Activated CD4-positive, alpha-beta T cell treated with anti-CD3 and anti-CD28 coated beads for 24 hours (primary cell): ENCODE measurements at places on chromosomes 11 and 22.

GRCh38 chr22:27620367-27621154 lies 181.0 kb downstream of the MN1 start:
- no peak for DNase-seq

DNA sequence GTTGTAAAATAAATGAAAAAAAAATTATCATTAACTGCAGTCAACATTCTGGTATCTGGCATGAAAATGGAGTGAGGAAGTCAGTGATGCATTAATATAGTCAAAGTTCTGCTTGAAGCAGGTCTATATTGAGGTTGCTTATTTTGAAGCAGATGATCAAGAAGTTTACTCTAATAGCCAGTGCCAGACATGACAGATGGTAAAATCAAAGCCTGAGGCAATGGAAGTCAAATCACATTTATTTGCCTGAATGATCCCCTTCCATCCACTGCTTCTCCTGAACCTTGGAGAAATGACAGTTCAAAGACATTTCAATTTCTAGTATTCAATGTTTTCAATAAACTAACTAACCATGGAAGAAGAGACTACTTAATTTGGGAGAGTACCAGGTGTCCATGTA lies 430.0 kb downstream of the FAM181B start:
- no peak for DNase-seq

- DNase-seq, result no peak
Measured at GRCh38 chr11:132103021-132103420, 732.6 kb downstream of the NTM start.

DNA sequence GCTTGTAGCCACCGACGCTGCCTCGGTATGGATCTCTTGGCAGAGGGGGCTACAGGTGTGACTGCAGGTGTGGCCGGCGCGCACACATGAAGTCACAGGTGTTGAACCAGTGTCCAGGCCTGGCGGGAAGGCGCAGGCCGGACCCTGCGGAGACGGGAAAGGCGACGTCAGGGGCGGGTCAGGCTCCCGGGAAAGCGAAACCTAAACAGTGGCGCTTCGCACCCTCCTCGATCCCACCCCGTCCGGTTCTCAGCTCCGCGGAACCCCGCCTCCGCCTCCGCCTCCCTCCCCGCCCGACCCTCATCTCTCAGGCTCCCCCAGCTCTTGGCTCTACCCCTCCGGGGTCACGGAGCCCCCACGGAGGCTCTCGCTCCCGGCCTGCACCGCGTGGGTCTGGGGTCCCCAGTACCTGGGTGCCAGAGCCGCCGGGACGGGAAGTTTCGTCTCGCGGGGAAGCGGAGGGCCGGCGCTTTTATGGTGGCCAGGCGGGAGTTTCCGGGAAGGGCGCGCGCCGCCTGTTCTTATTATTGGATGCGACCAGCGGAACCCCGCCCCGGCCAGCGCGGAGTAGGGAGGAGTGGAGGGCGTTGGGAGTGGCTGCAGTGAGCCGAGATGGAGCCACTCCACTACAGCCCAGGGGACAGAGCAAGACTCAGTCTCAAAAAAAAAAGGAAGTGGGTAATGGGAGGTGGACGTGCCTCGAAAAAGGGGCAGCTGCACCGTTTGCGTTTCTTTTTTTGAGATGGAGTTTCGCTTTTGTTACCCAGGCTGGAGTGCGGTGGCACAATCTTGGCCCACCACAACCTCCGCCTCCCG lies at the start of gene IRF7:
Gene IRF7 (minus strand): TSS at position 447 of the 816 bp plus-strand sequence. CDS start 586 bp downstream, outside the sequence.
- DNase-seq, result peak; percentile 70

DNA sequence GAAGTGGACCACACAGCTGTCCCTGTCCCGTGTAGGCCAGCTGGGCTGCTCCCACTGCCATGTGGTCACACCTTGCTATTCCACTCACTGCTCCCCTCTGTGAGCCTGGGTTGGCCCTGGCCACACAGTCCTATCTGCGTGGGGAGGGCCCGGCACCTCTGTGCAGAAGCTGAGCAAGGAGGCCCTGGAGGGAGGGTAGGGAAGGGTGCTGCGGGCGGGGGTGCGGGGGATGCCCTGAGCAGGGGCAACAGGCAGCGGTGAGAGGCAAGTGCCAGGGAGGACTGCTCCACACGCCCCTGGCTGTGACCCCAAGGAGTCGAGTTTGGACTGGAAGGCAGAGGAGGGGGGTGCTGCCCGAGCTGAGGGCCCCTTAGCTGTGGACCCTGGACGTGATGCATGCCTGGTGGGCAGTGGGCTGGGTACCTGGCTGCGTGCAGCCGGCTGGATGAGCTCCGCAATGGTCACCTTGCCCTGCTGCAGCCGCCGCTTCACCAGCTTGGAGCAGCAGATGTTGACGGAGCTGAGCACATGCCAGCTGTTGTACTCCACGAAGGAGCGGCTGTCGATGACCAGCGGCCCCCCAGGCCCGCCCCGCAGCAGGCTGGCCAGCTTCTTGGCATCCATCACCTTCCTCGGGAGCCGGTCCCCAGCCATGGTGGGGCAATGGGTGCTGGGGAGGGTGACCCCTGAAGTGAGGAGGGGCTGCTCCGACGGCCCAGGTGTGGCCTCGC lies 6.7 kb downstream of the DUSP8 start:
- DNase-seq, result no peak

- DNase-seq, result no peak
Measured at GRCh38 chr11:36631774-36632173, 33.7 kb upstream of the RAG2 start.

- no peak for DNase-seq
Measured at GRCh38 chr11:46285594-46286033, 8.2 kb downstream of the CREB3L1 start.

DNA sequence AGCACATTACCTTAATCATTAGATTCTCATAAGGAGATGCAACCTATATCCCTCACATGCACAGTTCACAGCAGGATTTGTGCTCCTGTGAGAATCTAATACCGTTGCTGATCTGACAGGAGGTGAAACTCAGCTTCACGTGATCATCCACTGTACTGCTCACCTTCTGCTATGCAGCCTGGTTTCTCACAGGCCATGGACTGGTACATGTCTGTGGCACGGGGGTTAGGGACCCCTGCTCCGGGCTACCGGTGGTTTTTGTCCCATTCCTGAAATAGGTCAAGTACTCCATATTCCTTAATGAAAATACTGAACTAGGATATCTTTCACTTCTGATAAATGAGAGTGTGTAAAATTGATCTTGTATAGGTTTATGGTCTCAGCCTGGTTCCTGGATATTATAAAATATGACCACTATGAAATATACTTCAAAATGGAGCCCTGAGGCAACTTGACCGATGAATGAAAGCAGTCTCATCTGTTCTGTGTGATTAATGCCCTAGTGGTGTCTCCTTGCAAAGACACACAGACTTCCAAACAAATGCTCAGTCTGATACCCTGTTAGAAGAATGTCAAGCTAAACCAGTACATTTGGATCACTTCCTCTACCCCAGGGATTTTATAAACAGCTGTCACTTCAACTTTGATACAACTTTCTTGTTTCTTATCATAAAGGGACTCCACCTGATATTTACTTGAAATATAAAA lies 492.9 kb upstream of the ANO3 start:
- DNase-seq, result no peak

GRCh38 chr22:40123387-40123786 lies 54.3 kb upstream of the TNRC6B start:
- DNase-seq, result no peak

DNA sequence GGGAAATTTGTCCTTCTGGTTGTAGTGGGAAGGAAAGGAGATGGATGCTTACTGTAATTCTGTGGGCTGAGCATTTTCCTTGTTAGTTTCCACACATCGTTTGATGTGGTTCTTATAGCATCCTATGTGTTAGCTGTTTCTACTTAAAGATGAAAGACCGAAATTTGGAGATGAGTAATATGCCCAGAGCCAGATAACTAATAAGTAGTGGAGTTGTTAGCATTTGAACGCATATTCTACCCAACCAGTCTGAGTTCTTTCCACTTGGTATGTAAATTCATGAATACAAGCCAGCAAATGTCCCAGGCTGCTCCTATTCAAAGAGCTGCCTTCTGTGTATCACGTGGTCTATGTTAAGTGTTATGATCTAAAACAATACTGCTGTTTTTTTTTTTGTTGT lies 14.6 kb downstream of the SPECC1L start:
- DNase-seq, result no peak

GRCh38 chr11:11075515-11076171 lies 217.8 kb upstream of the ZBED5 start:
- no peak for DNase-seq

- DNase-seq, result no peak
Measured at GRCh38 chr11:65849771-65850216, 8.2 kb downstream of the CFL1 start.

DNA sequence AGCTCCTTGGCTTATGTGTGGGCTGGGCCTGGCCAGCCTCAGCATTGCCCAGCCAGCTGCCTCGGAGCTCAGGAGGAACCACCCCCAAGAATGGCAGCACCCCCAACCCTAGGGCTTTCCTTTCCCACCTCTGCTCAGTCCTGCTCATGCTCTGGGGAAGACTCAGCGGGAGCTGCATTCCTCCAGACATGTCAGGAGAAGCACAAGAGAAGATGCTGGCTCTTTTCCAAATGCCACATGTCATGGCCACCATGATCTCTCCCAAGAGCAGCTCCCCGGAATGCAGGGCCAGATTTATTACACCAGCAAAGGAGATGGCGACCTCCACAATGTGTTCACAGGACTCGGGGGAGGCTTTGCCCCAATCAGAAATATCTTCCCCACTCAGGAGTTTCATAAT lies 143.7 kb downstream of the PKNOX2 start:
- DNase-seq, result no peak

- DNase-seq, result no peak
Measured at GRCh38 chr22:27720860-27721259, 80.7 kb downstream of the MN1 start.

DNA sequence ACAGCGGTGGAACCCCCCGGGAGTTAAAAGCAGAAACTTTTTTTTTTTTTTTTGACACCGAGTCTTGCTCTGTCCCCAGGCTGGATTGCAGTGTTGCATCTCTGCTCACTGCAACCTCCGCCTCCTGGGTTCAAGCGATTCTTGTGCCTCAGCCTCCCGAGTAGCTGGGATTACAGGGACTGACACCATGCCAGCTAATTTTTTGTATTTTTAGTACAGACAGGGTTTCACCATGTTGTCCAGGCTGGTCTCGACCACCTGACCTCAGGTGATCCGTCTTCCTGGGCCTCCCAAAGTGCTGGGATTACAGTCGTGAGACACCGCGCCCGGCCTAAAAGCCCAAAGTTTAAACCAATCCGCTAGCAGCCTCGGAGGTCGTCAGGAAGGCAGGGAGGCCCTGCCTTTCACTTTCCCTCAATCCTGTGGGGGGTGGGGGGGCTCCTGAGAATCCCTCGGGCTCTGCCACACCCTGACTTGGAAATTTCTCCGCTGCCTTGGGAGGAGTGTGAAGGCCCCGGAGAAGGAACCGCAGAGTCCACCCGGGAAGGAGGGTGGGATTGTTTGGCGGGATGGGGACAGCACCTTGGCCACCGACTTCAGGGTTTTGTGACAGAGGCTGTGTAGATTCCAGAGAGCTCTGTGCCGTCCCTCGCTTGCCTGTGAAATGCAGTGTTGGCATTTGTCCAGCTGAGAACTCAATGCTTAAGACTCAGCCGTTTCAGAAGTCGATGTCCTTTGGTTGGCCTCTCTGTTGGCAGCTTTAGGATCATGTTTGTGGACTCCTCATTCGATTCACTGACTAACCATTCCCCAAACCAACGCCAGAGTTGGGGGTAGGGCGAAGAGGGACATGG lies 1.0 kb downstream of the ARHGAP8 start:
- DNase-seq, result no peak
